Stimulated activated CD4-positive, alpha-beta T cell treated with anti-CD3 and anti-CD28 coated beads, TNF-alpha, amount 100 ng/mL, for 1 hour (primary cell): ENCODE measurements at places on chromosomes 16 and 17.

- no peak for DNase-seq
Measured at GRCh38 chr16:88436796-88437195, 16.3 kb upstream of the ZFPM1 start.

DNA sequence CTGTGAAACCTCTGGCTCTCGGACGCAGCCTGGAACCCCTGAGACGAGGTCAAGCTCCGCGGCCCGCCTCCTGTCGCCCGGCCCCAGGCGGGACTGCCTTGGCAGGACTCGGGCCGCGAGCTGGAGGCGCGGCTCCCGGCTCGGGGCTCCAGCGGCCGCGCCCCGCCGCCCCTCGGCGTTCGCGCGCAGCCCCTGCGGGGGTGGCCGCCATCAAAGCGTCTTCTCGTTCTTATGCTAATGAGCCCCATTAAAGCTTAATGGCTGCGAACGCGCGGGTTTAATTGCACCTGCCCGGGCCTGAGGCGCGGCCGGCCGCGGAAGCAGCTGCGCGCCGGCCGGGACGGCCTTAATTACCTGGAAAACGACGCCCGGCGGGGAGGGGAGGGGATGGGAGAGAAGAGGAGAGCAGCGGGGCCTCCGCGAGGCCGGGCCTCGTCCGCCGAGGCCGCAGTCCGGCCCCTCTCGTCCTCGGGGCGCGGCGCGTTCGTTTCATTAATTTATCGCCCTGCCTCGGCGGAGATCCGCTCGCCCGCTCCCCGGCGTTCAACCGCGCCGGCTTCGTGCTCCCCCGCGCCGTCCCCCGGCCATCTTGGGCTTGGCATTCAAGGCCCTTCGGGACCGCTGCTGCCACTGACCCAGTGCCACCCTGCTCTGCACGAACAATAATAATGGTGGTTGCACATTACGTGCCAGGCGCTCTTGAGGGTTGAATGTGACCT is 19.2 kb downstream of the RAI1 start:
- no peak for DNase-seq

DNA sequence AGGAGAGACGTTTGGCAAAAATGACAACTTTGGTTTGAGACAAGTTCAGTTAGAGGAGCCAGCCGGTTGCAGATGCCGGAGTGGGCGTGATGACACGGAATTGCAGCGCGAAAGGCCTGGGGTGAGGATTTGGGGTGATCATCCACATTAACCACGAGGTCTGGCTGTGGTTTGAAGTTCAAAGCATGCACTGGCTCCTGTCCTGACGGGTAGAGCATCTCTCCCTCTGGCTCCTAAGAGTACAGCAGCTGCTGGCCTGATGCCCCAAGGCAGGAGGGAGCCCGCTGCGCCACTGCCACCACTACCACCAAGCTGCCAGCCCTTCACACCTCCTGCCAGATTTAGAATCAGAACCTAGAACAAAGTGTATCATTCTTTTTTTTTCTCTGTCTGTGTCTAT is 3.7 kb downstream of the RHBDL3 start:
- DNase-seq: no peak

DNA sequence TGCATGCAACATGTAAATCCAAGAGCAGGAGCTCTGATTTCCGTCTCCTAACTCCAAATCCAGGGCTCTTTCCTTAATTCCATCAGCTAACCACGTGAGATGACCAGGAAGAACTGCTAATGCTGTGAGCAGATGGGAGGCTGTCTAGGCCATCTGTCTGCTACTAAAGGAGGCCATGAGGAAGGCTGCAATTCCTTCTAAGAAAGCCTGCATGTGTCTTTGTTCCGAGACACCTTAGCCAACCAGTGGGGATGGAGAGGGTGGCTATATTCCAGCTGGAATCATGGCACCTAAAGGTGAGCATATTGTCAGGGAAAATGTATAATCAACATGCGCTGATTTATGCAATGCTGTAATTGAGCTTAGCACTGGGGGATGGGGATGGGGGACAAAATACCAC is 267.2 kb upstream of the CDH5 start:
- no peak for DNase-seq

DNA sequence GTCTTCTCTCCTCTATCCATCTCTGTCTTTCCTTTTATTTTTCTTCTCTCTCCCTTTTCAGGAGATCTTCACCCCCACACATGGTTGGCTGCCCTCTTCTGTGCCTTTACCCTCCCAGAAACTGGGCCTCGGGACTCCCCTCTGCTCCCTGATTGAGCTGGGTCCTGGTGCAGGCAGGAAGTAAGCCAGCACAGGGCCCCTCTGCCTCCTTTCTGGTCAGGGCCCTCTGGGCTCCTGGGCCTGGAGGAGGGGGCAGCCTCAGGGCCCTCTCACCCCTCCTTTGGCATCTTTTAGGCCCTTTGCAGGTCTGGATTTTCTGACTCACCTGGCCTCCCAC is 21.1 kb upstream of the TAC4 start:
- DNase-seq: no peak

GRCh38 chr17:78729641-78730040 is 52.4 kb downstream of the CYTH1 start:
- no peak for DNase-seq

GRCh38 chr17:55510986-55511721 is at the start of gene SMIM36:
TSS of gene SMIM36 (minus strand) at chr17:55511452.
- DNase-seq: no peak

GRCh38 chr17:11880714-11881113 is 116.6 kb downstream of the ZNF18 start:
- no peak for DNase-seq

DNA sequence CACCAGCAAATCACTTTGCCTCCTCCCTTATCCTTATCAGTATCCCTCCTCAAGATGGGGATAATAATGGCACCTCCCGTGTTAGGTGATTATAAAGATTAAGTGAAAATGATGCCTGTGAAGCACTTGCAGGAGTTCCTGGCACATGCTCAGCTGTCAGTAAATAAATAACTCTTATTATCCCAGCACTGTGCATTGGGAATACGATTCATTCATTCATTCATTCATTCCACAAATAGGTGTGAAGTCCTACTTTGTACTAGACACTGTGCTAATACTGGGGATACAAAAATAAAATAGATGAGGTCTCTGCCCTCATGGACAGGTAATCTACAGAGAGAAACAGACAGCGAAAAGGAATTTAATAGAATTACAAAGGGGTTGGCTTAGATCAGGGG is 2.0 kb downstream of the XYLT2 start:
- no peak for DNase-seq

DNA sequence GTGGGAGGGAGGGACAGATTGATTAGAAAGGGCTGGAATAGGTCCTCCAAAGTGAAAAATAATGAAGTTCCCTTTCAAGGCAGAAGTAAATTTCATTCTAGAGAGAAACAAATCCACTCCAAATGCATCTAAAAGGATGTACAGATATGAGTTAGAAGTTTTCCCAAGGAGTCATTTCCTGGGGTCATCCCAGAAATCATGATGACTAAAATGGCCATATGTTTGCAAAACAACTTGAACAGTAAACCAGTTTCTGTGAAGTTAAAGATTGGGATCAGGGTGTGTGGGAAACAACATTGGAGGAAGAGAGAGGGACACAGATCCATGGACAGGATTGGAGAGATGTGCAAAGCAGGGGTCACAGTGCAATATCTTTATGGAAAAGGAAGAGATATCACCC is 32.5 kb upstream of the ARHGAP44 start:
- no peak for DNase-seq

DNA sequence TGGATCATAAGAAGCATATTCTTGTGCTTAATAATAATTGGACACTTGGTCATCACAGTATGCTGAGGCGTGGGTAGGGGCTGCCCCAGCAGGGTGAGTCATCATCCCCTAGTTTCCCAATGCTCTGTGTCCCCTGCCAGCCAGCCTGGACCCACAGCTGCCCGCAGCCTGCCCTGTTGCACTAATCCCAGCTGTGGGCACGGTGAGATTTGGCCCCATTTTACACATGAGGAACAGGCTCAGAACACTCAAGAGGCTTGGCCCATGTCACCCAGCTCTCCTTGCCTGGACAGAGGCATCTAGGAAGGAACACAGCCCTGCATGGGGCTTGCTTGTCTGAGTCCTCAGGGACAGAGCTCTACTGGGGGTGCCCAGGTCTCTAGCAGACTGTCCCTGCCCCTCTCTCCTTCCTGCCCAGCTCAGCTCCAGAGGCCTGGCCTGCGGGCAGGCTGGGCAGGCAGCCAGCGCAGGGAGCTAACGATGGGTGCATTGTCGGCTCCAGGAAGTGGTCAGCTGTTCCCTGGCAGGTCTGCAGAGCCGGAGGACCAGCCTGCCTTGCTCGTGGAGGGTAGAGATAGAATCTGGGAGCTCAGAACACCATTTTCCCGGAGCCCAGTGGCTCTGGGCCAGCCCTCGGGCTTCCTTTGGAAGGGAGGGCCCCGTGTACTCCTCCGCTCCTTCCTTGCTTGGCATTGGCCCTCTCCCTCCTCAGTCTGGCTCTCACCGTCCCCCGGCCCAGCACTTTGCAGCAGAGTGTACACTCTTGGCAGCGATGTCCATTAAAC is 189.4 kb downstream of the RAB11FIP4 start:
- DNase-seq: no peak

DNA sequence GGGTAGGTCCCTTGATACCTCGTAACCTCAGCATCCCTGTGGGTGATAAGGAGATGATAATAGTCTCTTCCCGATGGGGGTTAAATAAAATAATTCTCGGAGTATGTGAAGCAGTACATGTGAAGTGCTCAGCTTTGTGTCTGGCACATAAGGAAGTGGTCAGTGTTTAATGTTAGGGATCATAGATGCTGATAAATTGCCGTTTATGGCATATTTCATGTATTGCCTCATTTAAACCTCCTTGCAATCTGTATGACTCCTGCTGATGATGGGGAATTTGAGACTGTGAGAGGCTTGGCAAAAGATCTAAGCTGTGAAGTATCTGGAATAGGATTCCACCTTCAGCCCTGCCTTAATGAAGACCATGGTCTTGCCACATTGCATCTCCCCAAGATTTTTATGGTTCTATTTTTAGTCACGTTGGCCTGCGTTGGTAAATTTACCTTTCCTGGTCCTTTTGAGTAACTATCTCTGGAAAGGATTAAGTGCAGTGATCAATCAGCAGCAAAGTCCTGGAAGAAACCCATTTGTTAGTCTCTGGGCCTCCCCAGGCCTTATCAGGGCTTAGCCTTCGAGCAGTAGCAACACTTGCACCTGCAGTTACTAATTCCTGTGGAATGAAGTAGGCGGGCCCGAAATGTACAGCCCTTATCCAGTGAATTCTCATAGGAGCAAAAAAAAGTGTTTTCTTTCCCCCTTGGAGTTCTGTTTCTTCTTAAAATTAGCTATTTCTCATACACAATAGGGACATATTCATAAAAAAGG is 144.9 kb downstream of the WWOX start:
- DNase-seq: no peak

- DNase-seq: no peak
Measured at GRCh38 chr17:43028221-43028861, 3.3 kb downstream of the RND2 start.

GRCh38 chr17:35716897-35717465 is 14.5 kb upstream of the RASL10B start:
- no peak for DNase-seq

DNA sequence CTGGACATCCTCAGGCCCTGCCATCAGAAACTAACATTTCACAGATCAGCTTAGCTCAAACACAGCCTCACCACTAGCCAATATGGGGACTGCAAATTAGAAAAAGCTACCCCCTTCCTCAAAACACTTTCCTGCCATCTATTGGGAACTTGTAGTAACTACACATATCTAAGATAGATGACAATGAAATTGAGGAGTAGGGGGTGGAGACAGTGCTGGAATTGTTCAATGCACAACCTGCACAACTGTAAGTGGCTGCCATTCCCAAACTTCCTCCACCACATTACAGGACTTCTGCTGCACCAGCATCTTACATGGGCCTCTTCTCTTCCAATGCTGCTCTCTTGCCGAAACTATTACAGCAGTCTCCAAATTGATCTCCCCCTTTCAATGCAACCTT is 21.9 kb downstream of the AIPL1 start:
- no peak for DNase-seq

DNA sequence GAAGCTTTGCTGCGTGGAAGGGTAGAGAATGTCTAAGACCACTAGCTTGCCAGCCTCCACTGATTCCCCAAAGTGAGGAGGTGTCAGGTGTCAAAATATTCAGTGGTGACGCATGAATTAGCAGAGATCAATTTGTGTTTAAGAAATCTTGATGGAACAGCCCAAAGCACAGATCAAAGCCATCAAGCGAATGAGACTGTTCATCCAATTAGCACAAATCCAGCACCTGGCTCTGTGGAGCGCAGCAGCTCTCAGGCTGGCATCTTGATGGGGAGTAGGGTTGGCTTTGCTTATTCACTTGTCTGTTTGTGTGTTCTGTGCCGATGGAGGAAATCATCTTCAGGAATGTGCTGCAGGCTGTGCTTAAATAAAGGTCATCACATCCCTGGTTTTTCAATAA is 456.8 kb upstream of the CCL2 start:
- DNase-seq: no peak

DNA sequence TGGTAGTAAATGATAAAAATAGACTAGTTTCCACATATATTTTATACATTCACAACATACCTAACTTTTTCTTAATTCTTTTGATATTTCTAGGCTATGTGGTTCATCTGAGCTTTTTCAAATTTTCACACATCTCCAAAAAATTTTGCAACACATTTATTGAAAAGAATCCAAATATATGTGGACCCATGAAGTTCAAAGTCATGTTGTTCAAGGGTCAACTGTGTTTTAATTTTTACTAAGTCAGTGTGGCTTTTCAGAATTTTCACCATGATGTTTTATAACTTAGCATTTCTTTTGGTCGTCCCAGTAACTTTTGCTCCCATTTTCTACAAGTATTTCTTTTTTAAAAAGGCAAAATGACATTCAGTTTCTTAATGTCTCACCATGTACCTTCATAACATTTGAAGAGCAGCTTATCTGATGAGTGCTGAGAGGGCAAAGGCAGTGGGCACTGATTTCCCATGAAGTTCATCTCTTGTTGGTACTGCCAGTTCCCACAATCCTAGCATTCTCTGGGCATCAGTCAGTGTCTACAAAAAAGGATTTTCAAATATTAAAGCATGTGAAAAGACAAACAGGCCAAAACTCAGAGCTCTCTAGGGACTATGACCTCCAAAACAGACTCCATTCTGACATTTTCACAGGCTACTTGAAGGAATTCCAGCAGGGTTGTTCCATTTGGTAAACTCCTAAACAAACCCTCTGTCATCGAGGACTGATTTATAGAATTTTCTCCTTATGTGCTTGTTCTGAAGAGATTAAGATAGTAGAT is 80.3 kb downstream of the MRTFB start:
- DNase-seq: no peak

GRCh38 chr16:12210925-12211869 is 234.7 kb downstream of the SNX29 start:
- DNase-seq: no peak
